CD4-positive, alpha-beta T cell treated with Interleukin-4 for 4 hours (primary cell): ENCODE measurements at places on chromosomes 7 and 10.

GRCh38 chr7:62361-63116, 129.8 kb upstream of the FAM20C start:
- DNase-seq, result no peak

- no peak for DNase-seq
Measured at GRCh38 chr7:81692146-81692905, 77.5 kb downstream of the HGF start.

- no peak for DNase-seq
Measured at GRCh38 chr7:104267701-104268368, 60.0 kb upstream of the ORC5 start.

- no peak for DNase-seq
Measured at GRCh38 chr7:69839782-69840181, 241.5 kb downstream of the AUTS2 start.

DNA sequence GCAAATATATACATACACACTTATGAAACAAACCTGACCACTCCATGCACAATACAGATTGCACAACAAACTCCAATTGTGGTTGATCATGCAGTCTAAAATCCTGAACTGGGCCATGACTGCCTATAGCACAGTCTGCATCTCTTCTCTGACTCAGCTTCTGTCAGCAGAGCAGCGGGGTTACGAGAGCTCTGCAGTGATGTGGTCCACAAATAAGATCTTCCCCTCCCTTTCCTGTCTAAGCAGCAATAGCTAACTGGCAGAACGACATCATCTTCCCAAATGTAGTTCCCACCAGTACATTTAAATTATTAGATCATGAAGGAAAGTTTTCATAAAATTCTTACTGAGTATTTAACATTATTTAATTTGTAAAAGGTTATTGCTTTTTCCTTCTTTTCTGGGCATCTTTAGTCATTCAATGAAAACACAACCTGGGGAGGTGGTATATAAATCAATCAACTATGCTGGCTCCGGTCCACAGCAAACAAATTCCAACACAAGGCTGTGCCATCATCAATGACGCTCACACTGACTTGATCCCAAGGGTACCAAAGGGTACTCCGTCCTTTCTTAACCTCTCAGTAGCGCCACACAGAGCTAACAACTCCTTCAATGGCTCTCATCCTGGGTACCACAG, 17.1 kb downstream of the ARHGAP21 start:
- DNase-seq, result peak; percentile 43

DNA sequence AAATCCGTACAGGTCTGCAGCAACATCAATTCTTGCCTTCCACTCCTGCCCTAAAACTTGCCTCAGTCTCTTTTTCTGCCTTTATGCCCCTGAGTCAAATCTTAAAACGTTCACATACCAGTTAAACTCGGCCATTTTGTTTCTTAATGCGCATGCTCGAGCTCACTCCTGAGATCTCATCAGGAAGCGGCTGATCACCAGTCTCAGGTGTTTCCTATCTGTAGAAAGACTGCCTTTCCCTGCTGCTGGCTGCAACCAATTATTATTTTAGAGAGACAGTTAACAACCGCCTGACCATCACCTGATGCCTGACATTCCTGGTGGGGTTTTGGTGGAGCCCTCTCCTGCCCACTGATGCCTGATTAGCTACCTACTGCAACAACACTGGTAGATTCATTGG, 70.2 kb upstream of the TMEM140 start:
- no peak for DNase-seq

GRCh38 chr10:80137031-80137862, 4.7 kb downstream of the PLAC9 start:
- DNase-seq, result no peak

DNA sequence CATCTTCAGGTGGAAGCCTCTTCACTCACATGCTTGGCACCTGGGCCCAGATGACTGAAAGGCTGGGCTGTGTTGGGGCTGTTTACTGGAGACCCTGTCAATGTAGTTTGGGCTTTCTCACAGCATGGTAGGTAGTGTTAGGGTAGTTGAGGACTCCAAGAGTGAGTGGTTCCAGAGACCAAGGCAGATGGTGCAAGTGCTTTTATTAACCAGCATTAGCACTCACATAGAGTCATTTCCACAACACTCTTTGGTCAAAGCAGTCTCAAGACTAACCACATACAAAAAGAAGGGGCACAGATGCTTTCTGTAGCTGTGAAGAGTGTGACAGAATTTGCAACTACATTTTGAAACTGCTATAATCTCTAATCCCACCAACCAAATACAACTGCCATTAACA, 135.0 kb downstream of the RTKN2 start:
- no peak for DNase-seq

GRCh38 chr10:109928475-109928891, 5.2 kb upstream of the XPNPEP1 start:
- DNase-seq, result no peak

- DNase-seq, result no peak
Measured at GRCh38 chr7:47043304-47043703, 538.6 kb downstream of the TNS3 start.

GRCh38 chr7:103918631-103919271, 70.7 kb downstream of the RELN start:
- DNase-seq, result no peak
